DMS 273 treated with DMSO at 0.1 percent for 48 hours (cell line): ENCODE measurements at places on chromosomes 16 and 17.

DNA sequence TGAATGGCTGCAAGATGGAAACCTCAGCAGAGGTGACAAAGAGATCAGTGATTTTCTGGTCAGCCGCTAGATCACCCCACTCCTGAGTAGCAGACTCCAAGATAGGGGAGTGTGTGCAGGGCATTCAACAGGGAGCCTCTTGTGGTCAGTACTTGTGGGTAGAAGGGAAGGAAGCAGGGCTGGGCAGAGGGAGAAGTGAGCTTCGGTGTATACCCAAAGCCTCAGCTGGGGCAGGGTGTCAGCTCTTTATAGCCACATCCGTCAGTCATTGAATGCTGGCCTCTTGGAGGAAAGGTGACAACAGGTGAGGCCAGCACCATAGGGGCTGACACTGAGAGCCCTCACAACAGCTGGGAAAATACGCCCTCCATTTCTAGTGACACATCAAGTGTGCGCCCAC lies 2.2 kb upstream of the SLC12A3 start:
- no peak for DNase-seq

DNA sequence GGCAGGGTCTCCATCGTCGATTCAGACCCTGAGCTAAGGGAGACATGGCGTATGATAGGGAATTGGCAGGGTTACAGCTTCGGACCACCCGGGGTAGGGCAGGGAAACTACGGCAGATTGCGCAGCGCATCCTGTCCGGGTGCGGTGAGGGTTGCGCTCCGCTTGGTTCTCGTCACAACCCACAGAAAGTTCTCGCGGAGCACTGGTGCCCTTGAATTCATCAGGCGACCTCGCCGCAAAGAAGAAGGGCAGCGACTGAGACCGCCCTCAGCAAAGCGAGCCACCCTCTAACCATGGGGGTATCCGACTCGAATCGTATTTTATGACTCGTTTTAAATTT lies 1.2 kb downstream of the HS3ST3B1 start:
- DNase-seq: no peak

- DNase-seq: no peak
Observed at GRCh38 chr16:1778200-1779179, 3.9 kb downstream of the SPSB3 start.

DNA sequence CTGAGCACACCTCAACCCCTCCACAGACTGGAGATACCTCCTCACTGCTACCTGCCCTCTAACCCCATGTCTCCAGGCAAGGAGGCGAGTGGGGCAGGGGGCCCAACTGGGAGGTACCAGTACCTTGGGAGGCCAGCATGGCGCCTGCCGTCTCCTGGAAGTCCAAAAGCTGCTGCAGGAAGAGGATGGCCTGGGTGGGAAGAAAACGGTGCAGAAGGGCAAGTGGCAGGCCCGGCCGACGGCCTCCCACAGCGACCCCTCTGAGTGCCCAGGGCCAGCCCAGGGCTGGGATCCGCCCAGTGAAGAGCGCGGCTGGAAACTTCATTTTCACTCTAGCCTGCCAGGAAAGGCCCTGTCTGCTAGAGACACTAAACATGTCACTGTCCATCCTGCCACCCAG lies 8.5 kb downstream of the ZACN start:
- DNase-seq: no peak

GRCh38 chr16:12461971-12462370 lies 341.7 kb downstream of the CPPED1 start:
- no peak for DNase-seq

- DNase-seq: no peak
Observed at GRCh38 chr16:78729687-78730086, 630.2 kb downstream of the WWOX start.

DNA sequence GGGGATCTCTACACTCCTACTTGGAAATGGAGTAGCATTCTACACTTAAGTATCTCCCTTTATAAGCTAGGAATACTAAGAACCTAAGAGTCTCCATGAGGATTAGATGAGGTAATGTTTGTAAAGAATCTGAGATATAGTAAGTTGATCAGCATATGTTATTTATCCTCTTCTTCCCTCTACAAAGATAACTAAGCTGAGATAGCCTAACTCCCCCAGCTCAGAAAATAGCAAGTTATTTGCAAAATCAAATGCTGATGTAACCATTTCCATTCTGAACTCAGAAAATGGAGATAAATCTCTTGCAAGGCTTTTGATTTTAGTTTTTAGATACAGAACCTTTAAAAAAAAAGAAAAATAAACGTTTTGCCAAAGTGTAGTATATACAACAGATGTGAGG lies 526.0 kb downstream of the MAF start:
- no peak for DNase-seq

DNA sequence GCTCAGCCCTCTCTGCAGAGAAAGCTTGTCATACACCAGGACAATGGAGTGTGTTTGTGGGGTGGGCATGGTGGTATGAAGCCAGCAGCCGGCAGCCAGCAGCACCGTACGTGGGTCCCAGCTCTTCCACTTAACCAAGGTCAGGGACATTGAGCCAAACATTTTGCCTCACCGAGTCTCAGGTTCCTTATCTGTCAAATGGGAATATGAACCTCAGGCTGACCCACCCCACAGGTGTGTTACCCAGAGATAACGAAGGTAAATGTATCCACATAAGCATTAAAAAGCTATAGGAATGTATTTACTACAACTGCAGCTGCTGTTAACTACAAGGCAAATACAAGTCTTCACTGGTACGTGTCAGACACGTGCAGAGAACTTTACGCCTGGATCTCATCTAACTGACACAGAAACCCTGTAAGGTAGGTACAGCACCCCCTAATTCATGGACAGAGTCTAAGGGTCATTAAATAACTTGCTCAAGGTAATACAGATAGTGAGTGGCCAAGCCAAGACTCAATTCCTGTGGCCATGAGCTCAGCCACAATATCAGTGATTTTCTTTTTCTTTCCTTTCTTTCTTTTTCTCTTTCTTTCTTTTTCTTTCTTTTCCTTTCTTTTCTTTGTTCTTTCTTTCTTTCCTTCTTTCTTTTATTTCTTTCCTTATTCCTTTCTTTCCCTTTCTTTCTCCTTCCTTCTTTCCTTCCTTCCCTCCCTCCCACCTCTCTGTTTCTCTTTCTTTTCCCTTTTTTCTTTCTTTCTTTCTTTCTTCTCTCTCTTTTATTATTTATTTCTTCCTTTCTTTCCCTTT lies 990 bp downstream of the SLC5A11 start:
- DNase-seq: no peak

- no peak for DNase-seq
Observed at GRCh38 chr17:5893741-5894140, 176.4 kb upstream of the WSCD1 start.

DNA sequence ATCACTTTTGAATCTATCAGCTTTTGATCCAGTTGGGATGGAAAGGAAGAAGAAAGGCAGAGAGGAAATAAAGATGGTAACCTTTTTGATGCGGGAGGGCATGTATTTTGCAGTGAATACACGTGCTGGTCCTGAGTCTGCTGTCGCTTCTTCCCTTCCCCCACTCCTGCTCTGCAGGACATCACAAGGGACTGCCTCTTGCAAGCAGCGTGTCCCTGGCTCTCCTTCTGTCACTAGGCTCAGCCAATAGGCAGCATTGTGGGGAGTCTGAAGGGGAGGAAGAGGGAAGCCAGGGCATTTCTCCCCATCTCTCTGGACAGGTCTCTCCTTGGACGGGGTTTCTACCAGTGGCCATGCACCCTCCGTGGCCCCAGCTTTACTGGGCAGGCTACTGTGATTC lies 15.7 kb upstream of the WFDC1 start:
- DNase-seq: no peak

DNA sequence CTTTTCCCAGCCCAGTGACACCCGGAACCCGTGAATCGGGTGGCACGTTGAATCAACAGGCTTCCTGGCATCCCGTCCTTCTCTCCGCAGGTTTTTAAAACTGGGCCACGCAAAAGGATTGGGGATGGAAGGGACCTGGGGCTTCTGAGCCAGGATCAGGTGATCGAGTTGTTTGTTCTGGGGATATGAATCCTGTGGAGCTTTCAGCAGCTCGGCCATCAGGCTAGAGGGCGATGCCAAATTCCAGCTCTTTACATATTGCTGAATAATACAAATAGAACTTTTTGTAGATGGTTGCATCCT lies 473 bp downstream of the SUPT6H start:
- no peak for DNase-seq

- DNase-seq: no peak
Observed at GRCh38 chr16:47956916-47957315, 198.9 kb downstream of the ABCC12 start.

DNA sequence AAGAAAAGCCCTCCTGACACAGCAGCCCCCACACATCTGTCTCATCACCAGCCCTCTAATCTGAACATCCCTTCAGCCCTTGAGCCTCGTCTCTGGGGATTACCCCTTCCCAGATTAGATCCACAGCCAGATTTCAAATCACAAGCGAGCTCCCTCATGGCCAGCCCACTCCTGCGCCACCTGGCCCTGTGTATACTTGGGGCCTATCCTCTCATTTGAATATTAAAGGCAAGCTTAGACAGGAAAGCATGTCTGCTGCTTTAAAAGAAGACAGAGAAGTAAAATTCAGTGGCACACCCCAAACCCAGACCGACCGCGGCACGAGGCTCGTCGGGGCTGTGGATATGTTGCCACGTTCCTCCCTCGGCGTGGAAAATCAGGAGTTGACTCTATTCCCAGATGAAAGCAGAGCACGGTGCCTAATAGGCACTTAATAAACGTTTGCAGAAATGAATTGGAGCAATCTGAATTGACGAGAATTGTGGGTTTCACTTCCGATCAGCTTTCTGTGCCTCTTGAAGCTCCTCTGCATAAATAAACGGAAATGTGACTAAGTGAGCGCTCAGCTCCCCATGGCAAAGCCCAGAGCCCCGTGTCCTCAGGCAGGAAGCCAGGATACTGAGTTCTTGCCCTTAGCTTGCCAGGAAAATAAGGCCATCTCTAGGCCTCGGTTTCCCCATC lies 108.0 kb downstream of the CCDC182 start:
- DNase-seq: peak; percentile 77

DNA sequence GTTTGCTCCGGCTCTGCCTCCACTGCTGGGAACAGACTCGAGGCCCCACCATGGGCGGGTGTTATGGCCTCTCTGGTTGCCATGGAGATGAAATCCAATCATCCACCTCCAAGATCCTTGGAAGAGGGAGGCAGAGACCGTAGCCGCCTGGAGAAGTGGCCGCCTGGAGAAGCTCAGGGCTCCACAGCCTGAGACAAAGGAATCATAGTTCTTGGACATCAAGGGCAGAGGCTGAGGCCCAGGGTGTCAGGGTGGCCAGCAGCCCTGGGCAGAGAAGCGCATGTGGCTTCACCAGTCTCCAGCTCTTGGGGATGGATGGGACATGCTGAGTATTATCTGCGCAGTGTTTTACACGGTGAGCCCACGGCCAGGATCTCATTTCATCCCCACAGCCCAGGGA lies 36.2 kb downstream of the ABR start:
- DNase-seq: no peak

DNA sequence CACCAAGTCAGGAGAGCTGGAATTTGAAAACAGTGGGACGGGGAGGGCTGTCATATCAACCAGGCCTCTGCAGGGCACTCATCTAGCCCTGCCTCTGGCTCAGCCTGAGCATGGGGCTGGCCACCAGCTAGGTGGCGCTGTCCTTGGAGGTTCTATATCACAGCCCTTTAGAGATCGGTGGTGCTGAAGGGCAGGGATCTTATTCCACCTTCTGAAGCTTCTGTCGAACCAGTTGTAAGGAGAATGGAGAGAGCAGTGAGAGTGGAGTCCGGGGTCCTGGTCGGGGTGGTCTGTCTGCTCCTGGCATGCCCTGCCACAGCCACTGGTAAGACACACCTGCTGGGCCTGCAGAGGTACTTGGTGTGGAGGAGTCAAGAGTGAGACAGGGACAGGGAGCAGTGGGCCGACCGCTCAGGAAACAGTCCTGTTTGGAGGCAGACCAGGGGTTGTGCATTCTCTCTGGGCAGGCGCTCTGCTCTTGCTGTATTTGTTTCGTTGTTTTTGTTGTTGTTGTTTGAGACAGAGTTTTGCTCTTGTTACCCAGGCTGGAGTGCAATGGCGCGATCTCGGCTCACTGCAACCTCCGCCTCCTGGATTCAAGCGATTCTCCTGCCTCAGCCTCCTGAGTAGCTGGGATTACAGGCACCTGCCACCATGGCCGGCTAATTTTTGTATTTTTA lies at the start of gene CES3:
CES3 (plus strand) TSS at position 202 of the 680 bp plus-strand sequence; CDS start at position 244, 42 bp downstream.
- DNase-seq: peak; percentile 76

DNA sequence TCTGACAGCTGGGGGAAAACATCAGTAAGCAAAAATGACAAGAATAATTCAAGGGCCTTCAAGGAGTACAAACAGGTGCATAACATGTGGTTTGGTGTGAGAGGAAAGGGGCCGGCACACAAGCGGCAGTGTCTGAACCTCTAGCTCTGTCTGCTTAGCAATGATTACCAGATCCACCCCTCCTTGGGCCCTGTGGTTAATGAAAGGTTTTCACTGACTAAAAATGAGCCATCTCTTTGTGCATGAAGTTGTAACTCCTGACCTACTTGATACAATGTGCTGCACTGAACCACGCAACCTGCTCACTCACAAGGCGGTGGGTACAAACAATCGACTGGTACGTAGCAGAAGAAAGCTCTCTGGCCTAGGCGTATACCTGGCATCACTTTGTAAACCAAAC lies 15.1 kb downstream of the FAM117A start:
- DNase-seq: no peak

DNA sequence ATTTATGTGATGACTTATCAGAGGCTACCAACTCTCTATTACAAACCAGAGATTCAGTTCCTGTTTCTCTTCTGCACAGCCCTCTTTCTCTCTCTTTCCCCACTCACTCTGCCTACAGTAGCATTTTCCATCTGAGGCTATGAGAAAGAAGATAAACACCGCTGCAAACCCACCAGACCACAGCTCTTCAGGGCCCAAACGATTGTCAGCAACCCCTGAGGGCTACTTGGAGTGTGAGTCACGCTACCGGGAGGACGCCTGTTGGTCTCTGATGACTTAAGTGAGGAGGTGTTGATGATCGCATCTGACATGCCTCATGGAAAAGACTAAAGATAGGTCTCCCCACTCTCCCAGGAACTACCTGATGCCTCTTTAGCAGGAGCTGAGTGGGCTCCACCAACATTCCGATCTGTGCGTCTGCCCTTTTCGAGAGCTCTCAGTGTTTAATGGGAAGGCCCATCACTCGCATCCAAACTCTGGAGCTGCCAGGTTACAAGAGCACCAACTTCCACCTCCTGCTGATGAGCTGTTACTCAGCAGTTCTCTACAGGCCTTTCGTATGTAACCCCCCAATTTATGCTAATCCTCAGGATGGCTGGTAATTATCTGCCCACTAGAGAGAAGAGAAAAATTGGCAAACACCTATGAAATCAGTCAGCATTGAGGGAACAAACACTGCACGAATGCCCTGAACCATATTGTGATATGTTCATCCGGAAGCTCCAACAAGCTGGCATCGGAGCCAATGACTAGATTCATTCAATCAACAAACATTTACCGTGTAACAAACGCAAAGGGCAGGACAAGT lies 9.2 kb downstream of the GRIN2A start:
- no peak for DNase-seq
